ENCODE measurements at places on chromosomes 1 and 21.

DNA sequence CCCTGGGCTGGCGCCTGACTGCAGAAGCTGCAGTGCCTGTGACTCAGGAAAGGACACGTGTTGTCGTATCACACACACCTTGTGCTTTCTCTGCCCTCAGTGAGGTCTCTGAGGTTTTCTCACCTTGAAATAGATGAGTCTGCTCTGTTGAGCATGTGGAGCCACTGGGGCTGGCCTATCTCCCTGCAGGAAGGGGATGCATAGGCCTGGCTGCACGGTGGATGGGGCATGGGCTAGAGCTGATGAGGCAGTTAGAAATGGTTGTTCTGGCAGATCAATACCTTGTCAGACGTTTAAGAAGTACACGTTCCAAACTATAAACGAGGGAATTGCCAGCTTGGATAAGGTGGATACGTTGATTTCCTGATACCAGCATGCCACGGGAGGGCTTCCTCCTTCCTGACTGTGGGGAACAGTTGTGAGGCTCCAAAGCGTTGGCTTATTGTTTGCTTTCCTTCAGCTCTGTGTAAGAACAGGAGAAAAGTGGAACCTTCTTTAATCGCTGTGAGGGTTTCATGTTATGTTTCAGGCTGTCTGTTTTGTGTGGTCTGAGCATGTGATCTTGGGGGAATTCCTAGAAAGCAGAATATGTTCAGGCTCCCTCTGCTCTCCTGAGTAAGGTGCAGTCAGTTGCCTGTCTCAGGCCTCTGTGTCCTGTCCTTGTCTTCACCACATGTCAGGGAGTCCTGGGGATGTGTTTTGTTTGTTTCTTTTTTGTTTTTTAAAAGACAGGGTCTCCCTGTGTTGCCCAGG, 44.8 kb downstream of the PCNT start:
- no peak for DNase-seq

GRCh38 chr1:171357179-171357578, 43.2 kb downstream of the FMO4 start:
- no peak for DNase-seq

DNA sequence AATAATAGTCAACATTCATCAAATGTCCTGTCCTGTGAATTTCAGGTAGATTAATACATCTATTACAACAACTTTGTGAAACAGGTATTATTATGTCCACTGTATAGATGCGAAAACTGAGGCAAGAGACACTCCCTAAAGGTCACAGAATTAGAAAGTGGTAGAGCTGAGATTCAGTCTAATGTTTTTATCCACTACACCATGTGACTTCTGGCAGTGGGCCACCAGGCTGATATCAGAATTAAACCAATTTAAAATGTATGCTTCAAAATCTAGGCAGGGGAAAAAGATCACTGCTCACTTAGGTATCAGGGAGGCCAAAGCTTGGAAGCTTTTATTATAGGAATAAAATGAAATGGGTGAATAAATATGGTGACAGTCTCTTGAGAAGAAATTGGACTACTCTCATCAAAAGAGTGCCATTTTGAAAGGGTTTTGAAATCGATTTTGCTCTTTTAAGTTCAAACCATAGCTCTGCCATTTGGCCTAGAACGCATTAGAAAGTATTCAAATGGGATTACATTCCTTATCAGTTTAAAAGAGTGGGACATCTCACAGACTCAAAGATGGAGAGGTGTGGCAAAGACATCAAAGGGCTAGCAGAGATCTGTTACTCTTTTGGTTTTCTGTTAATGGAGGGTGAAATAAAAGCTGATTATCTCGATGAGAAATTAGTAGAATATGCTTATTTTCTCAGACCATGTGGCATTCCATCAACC, 1.9 kb downstream of the DDAH1 start:
- DNase-seq = no peak

- DNase-seq = no peak
These were observed 9.6 kb upstream of the RPS6KC1 start for GRCh38 chr1:213041443-213041842.

DNA sequence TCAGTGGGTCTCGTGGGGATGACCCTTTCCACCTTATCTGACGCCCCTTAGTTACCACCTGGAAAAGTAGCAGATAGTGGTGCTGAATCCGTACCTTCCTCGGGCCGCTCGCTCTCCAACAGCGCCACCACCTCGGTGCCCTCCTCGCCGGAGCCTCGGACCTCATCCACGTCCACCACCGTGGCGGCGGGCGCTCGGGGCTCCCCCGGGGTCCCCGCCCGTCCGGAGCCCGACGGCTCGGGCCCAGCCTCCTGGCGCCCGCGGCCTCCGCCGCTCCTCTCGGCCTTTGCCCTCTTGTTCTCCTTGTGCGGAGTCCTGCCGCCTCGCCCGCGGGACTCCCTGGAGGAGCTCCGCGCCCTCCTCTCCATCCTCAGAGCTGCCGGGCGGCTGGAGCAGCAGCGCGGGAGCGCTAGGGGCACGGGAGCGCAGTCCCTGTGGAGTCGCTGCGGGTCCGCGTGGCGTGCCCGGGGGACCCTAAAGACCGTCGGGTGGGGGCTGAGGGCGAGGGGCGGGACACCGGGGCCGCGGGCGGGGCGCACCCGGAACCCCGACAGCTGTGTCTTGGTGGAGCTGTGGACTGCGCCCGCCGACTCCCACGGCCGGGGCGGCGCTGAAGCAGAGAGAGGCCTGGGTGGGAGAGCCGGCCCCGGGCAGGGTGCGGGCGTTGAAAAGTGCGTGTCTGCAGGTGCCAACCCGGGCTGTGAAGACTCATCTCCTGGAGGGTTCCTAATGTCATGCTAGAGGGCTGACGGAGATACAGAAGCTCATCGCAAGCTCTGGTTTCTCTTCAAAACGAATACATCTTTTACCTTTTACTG, at the start of gene NPHS2:
Gene NPHS2, minus strand, starts transcription at position 452 of the 818 bp plus-strand sequence. Its CDS starts 84 bp downstream, at position 368.
- no peak for DNase-seq

DNA sequence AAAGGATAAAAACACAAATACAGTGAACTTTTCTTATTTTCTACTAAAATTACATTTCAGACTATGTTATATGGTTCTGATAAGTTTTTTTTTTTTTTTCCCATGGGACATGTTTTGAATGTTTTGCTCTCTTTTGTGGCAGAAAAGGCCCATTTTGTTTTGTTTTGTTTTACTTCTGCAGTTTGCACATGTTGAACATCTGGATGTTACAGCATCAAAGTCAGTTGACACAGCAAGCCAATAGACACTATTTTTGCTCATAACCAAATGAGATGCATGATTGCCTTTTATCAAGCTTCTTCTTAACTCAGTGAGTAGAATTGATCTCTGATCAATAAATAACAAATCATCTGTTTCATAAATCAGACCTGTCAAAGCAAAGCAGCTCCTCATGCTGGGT, 904.2 kb downstream of the ADGRL2 start:
- DNase-seq = no peak

- DNase-seq = no peak
These were observed 18.3 kb downstream of the SPSB1 start for GRCh38 chr1:9311029-9311428.

DNA sequence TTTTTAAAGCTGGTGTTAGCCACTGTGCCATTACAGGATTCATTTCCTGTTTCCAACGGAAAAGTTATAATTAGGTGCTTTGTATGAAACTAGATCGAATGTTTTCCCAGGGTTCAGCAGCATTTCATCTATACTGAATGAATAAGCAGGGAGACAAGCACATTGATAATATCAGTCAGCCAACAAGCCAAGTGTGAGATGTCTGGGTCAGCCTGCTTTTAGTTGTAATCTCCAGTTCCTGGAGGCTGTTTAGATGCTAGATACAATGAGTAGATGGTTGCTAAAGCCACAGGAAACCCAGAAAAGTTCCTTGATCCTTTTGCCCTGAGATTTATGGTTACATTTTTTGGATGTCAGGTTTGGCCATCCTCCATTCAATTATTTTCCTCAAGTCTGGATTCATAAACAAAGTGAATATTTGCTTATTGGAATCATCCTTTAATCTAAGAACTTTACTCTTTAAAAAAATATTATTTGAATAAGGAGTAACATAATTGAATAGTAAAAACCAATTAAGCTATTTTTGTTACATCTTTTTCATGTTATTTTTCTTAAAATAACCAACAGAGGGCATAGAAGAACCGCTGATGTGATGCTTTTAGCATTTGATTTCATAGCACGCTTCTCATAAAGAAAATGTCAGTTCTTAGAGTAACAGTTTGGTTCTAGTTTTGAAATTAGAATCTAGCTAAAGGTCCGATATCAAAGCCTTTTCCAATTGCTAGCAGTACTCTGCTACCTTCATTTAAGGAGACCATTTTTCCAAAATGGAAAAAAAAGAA, 76.6 kb downstream of the HSPA13 start:
- no peak for DNase-seq

- no peak for DNase-seq
These were observed 50.6 kb downstream of the ROR1 start for GRCh38 chr1:63824451-63824850.

Measured in DMS79 treated with DMSO at 0.1 percent for 48 hours (cell line).